Activated CD4-positive, alpha-beta T cell treated with anti-CD3 and anti-CD28 coated beads for 36 hours (primary cell): ENCODE measurements at places on chromosomes 1 and 21. TPM values are rescaled to one million over a fixed set of nuclear protein-coding genes. Genes with fewer than 3 reads are reported as not detected.
A peak's percentile ranks its signal among the peaks of the same experiment; 100 is the strongest.

GRCh38 chr1:59057211-59057694 lies 239.6 kb upstream of the FGGY start:
- DNase-seq = no peak

DNA sequence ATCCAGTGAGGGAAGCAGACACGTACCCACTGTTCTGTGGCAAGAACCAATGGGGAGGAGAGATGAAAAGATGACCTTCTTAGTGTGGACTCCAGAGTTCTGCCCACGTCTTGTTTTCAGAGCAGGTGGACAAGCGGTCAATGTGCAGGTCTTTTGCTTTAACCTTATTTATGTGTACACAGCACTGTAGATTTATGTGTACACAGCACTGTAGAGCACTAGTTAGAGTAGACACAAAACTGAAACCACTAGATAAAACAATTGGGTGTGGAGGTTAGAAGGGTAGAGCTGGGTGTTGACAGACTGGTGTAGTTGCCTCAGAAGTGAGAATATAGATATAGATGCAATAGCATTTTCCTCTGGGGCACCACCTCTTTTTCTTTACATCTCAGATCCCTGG lies 150.0 kb downstream of the MAGI3 start:
- DNase-seq = no peak

- no peak for DNase-seq
Observed at GRCh38 chr1:59081181-59081580, 215.7 kb upstream of the FGGY start.

DNA sequence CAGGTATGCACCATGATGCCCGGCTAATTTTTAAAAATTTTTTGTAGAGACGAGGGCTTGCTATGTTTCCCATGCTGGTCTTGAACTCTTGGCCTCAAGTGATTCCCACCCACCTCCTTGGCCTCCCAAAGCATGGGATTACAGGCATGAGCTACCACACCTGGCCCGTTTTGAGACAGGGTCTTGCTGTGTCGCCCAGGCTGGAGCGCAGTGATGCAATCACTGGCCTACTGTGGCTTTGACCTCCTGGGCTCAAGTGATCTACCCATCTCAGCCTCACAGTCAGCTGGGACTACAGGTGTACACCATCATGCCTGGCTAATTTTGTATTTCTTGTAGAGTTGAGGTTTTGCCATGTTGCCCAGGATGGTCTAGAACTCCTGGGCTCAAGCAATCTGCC lies 7.5 kb upstream of the SH3D21 start:
- no peak for DNase-seq

GRCh38 chr1:29786791-29787732 lies 550.7 kb downstream of the PTPRU start:
- no peak for DNase-seq

GRCh38 chr1:170445096-170445495 lies 86.9 kb upstream of the GORAB start:
- no peak for DNase-seq

- DNase-seq = no peak
Observed at GRCh38 chr1:12754738-12755137, 8.7 kb downstream of the CFAP107 start.

- no peak for DNase-seq
Observed at GRCh38 chr1:219566951-219567947, 45.7 kb downstream of the ZC3H11B start.

DNA sequence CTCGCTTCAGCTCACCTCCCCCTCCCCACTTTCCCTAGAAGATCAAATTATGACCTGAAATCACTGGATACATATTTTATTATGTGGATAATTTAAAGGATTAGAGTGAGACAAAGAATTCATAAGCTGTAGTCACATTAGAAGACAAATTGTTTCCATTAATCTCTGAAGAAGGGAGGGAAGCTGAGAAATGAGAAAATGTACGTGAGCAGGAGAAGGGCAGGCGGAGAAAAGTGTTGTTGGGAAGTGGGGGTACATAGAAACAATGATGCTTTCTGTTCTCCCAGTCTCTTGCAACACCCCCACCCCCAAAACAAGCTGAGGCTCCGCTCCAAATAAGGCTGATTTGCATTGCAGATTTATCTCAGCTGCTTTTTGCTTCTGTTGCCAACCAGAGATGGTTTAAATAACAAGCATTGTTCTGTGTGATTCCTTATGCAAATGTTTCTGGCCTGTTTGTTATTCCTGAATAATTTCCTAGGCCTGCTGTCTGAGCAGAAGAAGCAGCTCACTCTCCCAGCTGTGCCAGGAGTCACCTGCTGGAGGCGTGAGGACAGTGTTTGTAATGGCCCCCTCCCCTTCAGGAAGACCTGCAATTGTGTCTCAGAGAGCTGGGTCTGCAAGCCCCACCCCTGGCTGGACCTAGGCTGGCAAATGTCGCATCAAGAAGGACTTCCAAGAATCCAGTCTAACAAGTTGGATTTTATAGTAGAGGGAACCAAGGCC lies 121.8 kb upstream of the TNR start:
- no peak for DNase-seq

DNA sequence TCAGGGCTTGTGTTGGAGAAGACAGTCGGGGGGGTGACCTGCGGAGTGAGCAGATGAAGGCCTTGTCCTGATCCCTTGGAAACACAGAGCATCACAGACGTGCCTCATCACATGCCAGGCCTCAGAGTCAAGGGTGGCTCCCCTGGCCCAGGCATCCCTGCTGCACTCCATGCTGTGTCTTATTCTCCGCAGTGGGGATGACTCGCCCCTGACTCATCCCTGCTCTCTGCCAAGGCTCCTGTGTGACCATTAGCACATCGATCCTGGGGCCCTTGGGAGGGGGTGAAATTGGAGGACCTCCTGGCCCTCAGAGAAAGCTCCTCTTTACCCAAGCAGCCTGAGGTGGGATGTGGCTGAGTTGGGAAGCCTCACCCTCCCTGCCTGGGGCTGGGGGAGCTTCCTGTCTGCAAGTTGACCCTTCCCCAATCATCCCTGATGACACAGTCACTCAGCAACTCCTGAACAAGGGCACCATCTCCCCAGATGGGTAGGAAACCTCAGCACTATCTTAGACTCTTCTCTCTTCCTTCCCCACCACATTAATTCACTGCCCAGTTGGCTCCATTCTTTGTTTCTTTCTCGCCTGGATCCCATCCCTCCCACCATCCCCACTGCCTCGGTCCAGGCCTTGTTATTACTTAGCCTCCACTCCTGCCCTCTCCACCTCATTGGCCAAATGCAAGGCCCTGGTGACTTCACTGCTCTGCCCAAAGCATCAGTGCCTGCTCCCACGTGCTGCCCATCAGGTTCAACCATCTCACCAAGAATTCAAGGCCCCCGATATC lies 74.6 kb downstream of the CAMK2N1 start:
- DNase-seq = peak; percentile 58

The EDN2 gene
- not detected for total RNA-seq
